Omental fat pad (tissue), 4 donors: ENCODE measurements at places on chromosomes 4 and X.

- no peak for DNase-seq
Observed at GRCh38 chrX:8484360-8484949, 19.8 kb downstream of the VCX3B start.

- no peak for DNase-seq
Observed at GRCh38 chrX:26952213-26952612, 510.9 kb downstream of the PPP4R3C start.

DNA sequence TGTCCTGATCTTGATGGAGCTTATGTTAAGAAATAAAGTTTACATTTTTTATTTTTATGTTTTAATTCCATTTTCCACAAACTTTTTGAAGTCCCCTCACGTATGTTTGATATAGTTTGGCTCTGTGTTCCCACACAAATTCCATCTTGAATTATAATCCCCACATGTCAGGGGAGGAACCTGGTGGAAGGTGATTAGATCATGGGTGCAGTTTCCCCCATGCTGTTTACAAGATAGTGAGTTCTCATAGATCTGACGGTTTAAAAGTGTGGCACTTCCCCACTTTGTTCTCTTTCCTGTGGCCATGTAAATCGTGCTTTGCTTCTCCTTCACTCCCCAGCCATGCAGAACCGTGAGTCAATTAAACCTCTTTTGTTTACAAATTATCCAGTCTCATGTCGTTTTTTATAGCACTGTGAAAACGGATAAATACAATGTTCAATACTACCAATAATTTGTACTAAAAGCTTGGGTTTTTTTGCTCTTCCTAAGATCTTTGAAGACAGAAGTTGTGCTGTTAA, 89.8 kb downstream of the PAPSS1 start:
- no peak for DNase-seq

- DNase-seq = no peak
Observed at GRCh38 chr4:1590244-1590643, 93.9 kb downstream of the FAM53A start.

- no peak for DNase-seq
Observed at GRCh38 chr4:23952258-23952657, 62.4 kb upstream of the PPARGC1A start.

GRCh38 chrX:97132664-97133415, 249.1 kb downstream of the RPA4 start:
- DNase-seq = no peak

- no peak for DNase-seq
Observed at GRCh38 chrX:42090395-42090794, 167.0 kb upstream of the CASK start.

DNA sequence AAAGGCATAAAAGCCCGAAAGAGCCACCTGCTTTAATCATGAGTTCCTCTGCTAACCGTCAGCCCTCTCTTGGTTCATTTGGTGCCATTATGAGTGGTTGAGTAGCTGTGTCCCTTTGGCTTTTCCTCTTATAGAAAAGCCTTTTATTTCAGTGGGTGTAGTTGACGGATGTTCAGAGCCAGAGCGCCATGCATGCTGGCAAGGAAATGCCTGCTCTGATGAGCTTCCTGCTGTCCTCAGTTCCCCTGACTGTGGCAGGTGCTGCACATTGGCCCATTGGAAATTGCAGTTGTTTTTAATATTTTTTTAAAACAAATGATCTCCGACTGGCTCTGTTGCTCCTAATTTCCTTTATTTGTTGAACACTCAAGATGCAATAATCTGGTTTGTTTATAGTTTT, 77.3 kb upstream of the LIMCH1 start:
- no peak for DNase-seq

DNA sequence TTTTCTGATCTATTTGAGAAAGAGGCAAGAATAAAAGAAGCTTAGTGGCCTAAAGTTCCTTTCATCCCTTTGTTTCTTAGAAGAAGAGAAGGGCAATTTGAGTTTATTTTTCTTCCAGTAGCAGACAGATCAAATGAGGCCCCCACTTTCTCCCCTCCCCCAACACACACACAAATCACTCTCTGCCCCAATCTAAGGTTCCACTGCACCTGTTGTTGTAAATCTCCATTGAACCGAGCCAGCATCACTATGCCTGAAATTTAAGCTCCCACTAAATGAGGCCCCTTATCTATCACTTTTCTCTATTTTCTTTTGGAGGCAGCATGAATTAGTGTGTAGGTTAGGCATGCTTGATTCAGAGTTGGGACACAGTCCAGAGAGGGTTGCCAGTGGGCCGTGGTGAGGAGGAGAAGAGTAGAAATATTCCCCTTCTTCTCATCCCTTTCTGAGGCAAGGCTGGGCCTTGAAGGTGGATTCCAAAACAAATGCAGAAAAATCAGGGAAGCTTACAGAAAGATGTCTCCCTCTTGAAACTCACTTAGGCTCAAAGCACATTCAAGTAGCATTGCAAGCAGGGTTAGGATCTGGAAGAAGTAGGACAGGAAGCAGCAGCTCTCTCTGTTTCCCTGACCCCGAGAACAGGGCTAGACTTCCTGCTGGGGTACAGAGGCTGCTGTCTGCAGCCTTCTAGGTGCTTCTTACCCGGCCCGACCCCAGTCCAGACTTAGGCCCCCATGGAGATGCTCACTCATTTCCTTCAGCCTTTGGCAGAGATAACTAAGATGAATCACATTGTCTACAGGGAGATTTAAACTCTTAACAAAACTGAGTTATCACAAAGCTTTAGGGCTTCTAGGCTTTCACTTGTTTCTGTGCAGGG, 70.7 kb downstream of the RASL11B start:
- no peak for DNase-seq

DNA sequence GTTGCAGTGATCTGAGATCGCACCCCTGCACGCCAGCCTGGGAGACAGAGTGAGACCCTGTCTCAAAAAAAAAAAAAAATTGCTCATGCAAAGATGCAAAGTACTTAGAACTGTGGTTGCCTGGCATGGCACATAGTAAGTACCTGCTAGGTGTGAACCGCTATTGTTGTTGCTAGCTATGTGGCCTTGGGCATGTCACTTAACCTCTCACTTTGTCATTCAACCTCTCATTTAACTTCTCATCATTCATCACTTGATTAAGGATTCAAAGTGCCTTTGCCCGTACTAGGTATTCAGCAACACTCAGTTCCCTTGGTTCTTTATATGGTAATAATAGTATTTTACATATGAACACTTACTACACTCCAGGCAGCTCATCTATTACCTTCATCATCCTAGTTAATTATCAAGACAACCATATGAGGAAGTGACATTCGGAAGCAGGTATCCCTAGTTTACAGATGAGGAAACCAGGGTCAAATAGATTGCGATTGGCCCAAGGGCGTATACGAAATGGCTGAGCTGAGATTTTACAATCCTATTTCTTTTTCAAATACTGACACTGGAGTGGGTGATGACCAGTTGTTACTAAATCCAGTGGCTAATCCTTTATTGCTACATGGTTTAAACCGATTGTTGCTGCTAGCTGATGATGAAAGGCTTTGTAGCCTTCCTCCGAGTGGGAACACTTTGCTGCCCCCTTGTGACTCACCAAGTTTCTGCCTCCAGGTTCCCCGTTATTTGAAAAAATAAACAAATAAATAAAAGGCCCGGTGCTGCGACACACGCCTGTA, 28.8 kb upstream of the SOWAHD start:
- no peak for DNase-seq

- no peak for DNase-seq
Observed at GRCh38 chr4:155371432-155372043, 5.2 kb downstream of the MAP9 start.

DNA sequence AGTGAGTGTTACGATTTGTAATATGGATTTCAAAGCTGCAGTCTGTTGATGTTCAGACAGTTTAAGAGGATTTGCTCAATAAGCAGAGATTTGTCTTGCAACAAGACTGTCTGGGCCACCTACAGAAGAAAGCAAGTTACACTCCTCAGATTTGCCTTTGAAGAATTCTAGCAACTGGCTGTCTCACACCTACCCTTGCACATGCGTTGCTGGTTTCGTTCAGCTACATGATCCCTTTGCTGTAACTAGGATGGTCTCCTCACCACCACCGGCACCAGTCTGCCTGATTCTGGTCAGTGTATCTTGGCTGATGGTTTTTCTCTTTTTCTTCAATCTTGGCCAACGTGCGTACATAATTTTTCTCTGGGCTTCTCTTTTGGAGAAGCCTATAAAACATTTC, 172.7 kb upstream of the LCORL start:
- DNase-seq = no peak

GRCh38 chr4:158202481-158202880, 7.8 kb upstream of the TMEM144 start:
- no peak for DNase-seq

DNA sequence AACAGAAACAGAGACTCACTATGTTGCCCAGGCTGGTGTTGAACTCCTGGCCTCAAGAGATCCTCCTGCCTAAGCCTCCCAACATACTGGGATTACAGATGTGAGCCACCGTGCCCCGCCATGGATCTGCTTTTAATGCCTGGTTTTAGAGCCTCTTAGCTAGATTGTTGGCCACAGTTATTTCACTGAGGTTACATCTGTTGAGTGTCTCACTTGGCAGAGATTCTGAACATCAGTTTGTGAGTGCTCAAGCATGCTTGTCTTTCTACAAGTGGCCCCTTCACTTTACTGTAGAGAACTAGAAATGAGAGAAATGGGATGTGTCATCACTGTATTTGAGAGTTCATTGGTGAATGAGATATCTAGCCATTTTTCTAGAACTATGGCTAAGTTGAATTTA, 218.5 kb downstream of the APBB2 start:
- DNase-seq = no peak

- no peak for DNase-seq
Observed at GRCh38 chr4:23686169-23686897, 203.5 kb downstream of the PPARGC1A start.

GRCh38 chr4:69098470-69098869, 2.2 kb downstream of the UGT2B7 start:
- no peak for DNase-seq

GRCh38 chr4:77052352-77052751, 23.4 kb downstream of the CCNI start:
- no peak for DNase-seq

- DNase-seq = no peak
Observed at GRCh38 chr4:1293991-1294390, 4.3 kb downstream of the MAEA start.

GRCh38 chr4:52910115-52910514, 48.0 kb downstream of the RASL11B start:
- no peak for DNase-seq

DNA sequence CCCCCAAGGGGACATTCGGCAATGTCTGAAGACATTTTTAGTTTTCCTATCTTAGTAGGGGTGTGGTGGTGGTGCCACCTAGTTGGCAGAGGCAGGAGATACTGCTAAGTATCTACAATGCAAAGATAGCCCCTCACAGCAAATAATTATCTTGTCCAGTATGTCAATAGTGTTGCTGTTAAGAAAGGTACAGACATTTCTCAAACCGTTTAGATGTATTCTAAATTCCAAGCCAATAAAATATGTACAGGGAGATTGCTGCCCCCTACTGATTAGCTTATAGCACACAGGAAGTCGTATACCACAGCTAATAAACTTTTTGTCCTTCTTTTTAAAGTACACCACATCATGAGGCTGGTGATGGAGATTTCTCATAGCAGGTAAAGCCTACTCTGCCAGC, 260.5 kb downstream of the TMA16 start:
- DNase-seq = no peak

DNA sequence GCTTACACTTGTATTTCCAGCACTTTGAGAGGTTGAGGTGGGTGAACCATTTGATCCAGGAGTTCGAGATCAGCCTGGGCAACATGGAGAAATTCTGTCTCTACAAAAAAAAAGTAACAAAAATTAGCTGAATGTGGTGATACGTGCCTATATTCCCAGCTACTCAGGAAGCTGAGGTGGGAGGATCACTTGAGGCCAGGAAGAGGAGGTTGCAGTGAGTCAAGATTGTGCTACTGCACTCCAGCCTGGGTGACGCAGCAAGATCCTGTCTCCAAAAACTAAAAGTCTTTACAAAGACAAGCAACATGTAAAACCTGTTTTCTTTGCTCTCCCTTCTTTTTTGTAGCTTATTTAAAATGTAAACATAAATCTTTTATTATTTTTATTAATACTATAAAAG, 1156.1 kb downstream of the FAT4 start:
- no peak for DNase-seq

DNA sequence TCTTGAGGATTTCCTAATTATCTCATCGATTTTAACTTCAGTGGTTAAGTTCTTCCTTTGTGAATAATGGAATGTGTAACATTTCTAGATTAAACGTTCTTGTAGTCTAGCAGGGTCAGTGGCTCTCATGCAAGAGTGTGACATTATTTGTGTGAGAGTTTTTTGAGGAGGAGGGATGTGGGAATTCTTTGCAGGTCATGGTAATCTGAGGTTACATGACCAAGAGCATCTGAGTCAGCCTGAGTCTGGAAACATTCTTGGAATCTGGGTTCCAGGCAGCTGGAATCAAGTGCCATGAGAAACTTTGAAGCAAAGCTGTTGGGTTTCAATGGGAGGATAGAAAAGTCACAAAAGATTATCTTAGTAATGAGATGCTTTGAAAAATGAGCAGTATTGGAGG, 49.5 kb downstream of the GK start:
- DNase-seq = no peak

GRCh38 chr4:147078875-147079658, 133.4 kb upstream of the TTC29 start:
- no peak for DNase-seq

- no peak for DNase-seq
Observed at GRCh38 chrX:121902463-121902862, 855.1 kb downstream of the GLUD2 start.

DNA sequence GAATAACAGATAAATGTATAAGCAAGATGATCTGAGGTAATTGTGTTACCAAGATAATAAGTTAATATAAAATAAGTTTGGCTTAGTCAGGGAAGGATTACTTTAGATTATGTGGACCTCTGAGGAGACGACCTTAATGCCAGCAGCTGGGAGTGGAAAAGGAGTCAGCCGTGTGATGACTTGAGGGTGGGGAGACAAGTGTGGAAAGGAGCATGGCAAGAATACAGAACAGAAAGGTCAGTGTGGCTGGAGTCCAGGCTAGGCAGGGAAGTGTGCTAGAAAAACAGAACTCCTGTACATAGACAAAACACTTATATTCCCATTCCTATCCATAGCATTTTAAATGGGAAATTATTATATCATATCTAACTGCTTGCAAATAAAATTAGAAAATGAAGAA, 138.8 kb downstream of the PDLIM5 start:
- no peak for DNase-seq

DNA sequence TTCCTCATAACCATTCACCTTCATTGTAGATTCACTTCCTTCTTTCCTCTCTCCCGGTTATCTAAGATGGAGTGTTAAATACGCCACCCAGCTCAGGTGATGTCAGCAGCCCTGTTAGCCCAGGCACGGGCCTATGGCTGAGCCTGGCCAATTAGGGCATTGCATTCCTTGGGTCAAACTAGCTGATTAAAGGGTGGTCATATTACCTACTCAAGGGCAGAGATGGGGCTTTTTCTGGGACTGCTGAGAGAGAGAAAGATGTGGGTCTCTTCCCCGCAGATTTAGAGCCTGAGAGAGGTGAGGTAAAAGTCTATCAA, 39.9 kb upstream of the AFAP1 start:
- DNase-seq = no peak

DNA sequence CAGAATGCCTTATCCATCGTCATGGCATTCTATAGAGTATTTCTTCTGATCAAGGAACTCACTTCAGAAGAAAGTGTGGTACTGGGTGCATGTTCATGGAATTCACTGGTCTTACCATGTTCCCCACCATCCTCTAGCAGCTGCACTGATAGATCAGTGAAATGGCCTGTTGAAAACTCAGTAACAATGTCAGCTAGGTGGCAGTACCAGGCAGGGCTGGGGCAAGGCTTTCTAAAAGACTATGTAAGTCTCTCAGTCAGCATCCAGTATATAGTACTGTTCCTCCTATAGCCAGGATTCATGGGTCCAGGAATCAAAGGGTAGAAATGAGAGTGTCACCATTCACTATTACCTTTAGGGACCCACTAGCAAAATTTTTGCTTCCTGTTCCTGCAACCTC, 15.8 kb upstream of the LDB2 start:
- no peak for DNase-seq
